AG04450 (cell line): ENCODE measurements at places on chromosomes 3 and 15. TPM values are rescaled to one million over a fixed set of nuclear protein-coding genes. Genes with fewer than 3 reads are reported as not detected.
A peak's percentile ranks its signal among the peaks of the same experiment; 100 is the strongest.

DNA sequence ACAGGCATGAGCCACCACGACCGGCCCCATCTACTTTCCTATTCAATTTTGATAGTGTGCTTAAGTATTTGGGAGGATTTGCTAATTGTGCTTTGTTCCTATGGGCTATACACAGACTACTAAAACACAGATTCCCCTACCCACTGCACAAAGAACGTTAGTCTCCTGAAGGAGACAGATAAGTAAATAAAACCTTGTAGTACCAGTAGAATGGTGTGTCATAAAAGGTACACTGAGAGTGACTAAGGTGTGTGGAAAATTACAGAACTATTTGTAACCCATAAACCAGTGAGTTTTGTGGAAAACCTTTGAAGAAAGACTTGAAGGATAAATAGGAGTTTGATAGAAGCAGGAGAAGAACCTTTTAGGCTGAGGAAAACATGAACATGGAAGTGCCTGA lies 158.2 kb downstream of the VPS8 start:
- DNase-seq: no peak

- DNase-seq: no peak
These were observed at the start of gene SLCO2A1 for GRCh38 chr3:134029734-134030378. Gene SLCO2A1, minus strand, starts transcription at chr3:134029925. Its CDS starts 123 bp downstream, at chr3:134029802.

GRCh38 chr3:132457286-132457685 lies 40.0 kb downstream of the DNAJC13 start:
- DNase-seq: no peak

GRCh38 chr3:189455009-189455408 lies 176.2 kb upstream of the TP63 start:
- no peak for DNase-seq

DNA sequence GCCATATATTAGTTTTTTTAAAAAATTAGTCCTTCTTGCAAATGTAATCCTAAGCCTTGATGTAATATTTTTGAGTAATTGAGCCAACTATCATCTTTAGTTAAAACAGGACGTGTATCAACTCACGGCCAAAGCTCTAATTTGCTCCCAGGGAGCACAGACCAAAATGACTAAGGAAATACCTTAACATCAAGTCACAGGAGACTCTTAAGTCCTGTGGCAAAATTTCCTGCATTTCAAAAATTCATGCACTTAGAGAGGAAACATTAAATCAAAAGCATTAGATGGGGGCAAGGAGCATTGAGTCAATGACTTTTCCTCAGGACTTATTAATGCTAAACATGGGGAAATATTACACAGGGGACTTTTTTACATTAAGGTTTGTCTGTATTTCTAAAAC lies 276.0 kb downstream of the MFSD1 start:
- DNase-seq: peak; percentile 37

Gene MITF
- polyA plus RNA-seq: 32.2 and 32.5 TPM in 2 replicates
